NCI-H446 (cell line): ENCODE measurements at places on chromosomes 11 and 22.
A peak's percentile ranks its signal among the peaks of the same experiment; 100 is the strongest.

DNA sequence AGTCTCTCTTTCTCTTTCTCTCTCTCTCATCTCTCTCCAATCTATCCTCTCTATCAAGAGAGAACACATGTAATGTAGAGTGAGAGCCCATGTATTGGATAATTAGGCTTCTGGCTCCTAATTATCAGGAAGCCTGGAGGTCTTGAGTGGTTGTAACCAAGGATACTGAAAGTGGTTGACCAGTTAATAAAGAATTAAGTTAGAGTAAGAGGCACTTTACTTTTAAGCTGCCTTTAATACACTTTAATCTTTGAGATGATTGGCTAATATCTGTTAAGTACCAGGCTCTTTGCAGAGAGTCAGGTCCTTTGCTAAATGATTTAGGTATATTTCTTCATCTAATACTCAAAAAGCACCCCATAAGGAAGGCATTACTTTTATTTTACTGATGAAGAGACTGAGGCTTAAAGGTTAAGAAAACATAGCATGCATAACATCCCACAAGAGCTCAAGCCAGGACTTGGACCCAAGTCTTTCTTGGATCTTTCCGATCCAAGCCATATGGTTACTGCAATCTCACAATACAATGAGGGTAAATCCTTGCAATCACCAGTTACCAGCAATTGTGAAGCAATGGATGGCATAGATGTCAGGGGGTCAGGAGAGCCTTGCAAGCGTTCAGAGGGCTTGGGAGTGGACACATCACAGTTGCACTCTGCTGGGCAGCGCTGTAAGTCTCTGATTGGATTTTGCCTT lies 22.1 kb downstream of the CD44 start:
- DNase-seq: no peak

DNA sequence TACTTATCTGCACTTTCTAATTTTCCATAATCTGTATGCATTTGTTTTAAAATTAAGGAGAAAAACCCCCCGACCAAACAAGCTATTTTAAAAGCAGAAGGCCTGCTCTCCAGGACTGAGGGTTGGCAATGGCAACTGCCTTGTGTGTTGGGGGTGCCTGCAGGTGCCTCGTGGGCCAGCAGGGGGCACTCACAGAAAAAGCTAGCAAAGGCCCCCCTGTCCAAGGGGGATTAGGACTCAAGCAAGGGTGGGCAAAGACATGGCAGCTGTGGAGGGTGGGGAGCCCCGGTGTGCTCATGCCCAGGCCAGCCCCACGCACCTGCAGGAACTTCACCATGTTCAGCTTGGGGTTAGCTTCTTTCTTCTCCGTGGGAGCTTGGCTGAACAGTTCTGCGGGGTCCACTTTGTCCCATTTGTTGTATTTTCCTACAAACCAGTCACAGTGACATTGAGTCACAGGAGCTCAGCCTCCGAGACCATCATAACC lies 10.3 kb downstream of the TOP3B start:
- DNase-seq: no peak

DNA sequence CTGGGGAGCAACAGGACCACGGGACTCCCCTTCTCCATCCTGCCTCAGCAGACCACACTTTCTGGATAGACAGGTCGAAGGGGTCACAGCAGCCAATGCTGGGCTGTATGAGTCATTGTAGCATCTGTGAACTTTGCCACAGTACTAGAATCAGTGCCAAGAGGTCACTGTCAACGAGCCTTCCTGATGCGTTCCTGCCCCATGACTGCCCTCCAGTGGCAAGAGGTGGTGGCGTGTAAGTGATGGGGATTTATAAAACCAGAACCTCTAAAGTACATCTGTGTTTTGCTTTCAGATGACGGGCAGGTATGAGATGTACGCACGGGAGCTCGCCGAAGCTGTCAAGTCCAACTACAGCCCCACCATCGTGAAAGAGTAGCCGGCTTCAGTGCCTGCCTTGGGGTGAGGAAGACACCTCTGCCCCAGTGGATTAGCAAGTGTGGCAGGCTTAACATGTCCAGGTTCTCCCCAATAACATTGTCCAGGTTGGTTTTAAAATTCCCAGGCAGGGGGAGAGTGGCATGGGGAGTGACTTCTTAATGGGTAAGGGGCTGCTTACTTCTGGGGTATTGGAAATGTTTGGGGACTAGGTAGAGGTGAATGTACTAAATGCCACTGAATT lies 29.4 kb downstream of the GUCD1 start:
- DNase-seq: peak; percentile 61

DNA sequence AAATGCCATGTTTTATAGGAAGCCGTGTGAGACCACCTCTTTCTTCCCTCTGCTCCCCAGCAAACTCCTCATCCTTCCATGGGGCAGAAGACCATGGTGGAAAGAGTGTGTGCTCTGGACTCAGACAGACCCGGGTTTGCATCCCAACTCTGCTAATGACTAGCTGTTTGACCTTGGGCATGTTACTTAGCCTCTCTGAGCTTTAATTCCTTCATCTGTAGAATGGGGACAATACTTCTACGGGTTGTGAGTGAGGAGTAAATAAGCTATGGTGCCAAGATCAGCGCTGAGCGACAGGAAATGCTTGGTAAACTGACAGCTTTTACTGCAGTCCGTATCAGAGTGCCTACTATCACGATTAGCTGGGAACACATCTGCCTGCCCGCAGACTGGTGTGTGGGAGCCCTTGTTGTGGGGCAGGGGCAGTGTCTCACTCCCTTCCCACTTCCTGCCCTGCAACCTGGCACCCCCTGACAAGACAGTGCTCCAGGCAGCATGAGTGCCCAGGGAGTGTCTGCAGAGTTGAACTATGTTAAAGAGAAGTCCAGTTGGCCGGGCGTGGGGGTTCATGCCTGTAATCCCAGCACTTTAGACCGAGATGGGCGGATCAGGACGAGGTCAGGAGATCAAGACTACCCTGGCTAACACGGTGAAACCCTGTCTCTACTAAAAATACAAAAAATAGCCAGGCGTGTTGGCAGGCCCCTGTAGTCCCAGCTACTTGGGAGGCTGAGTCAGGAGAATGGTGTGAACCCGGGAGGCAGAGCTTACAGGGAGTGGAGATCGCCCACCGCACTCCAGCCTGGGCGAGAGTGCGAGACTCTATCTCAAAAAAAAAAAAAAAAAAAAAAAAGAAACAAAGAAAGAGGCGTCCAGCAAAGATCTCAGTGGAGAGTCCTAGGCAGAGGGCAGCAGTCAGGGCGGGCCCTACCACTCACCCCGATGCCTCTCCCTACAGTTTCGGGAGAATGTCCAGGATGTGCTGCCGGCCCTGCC lies 2.2 kb downstream of the SEC14L2 start:
- DNase-seq: no peak

DNA sequence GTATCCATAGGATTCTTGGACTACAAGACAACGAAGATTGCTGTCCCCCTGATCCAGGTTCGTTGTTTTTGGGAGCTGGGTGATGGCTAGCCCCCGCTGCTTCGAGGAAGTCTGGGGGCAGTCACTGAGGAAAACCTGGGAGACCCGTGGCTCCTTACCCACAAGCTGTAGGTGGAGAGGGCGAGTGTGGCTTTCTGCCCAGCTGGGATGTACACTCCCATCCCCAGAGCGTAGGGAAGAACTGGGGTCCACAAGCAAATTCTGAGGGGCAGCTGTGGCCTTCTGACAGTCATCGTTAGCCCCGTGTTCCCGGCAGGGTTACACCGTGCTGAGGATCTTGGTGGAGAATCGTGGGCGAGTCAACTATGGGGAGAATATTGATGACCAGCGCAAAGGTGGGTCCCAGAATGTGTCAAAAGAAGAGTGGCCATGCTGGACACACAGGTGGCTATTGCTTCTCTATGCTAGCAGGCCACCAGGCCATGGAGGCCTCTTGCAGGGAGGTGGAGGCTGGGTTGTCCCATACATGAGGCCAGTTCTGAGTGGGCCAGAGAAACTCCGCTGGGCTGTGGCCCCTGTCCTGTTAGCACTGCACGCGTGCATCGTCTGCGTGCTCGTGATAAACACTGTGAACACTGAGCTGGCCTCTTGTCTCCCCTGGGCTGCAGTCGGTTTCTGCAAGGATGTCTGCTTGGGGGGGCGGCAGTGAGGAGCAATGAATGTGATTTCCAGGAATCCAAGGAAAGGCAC lies 39.8 kb downstream of the GLB1L2 start:
- DNase-seq: no peak

DNA sequence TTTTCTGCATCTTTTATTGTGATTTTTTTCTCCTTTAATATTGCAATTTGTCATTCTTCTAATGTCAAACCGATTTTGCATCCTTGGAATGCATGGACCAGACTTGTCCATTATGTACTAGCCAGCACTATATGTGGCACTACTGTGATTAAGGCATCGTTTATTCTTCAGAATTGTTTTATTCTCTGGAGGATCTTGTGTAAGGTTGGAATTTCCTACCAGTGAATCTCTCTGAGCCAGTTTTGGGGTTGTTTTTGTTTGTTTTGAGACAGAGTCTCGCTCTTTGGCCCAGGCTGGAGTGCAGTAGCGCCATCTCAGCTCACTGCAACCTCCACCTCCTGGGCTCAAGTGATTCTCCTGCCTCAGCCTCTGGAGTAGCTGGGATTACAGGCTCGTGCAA lies 58.5 kb downstream of the IGLL5 start:
- DNase-seq: no peak

DNA sequence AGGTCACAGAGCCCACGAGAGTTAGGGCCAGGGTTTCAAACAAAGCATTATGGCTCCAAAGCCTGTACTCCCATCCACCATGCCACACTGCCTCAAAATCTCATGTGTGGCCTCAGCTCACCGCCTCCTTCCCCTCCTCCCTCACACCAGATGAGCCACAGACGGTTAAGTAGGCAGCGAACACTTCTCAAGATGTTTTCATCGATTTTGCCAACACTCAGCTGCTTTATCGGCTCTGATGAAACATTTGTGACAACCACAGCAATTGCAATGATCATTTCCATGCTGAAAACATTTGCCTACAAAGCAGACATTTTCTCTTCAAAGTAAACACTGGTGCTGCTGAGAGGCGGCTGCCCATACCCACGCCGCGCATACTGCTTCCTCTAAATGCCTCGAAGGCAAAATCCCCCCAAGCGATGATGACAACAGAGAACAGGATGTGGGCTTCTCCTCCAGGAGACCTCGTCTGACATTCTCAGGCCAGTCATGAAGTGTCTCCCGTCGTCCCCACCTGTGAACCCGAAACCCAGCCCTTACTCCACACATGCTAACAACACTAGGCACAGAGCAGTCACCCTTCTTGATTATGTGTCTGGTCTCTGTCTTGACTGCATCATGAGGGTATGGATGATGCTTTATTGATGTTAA lies 599.2 kb downstream of the SOX6 start:
- no peak for DNase-seq

DNA sequence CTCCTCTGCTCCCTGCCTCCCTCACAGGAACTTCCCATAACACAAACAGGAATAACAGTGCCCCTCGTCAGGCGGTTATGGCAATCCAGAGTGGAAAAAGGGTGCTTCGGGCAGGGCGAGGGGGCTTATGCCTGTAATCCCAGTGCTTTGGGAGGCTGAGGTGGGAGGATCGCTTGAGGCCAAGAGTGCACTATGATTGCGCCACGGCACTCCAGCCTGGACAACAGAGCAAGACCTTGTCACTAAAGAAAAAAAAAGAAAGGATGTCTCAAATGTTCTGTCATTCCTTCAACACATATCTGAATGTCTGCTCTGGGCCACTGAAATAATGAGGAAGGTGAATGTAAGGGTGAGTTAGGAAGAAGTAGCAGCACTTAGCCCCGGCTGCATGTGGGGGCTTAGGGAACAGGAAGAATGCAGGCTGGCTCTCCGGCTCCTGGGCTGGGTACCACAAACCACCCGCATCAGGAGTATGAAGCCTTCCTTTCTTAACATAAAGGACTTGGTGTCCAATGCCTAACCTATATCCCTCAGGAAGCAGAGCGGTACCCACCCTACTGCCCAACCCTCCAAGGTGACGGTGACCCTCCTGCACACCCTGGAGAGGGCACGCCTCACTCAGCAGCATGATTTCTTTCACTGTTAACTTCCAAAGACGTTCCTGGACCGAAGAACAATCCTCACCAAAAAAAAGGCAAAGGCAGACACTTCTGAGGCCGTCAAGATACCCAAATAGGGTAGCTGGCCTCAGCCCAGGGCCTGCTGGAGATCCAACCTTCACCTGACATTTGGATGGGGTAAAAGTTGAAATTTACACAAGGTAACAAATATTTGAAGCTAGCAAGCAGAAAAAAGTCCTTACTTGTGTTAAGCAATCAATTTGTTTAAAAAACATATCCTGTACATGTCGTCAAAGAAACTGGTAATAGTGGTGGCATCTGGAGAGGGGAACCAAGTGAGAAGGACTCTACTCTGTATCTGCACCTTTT lies 3.8 kb downstream of the CPT1A start:
- DNase-seq: no peak

DNA sequence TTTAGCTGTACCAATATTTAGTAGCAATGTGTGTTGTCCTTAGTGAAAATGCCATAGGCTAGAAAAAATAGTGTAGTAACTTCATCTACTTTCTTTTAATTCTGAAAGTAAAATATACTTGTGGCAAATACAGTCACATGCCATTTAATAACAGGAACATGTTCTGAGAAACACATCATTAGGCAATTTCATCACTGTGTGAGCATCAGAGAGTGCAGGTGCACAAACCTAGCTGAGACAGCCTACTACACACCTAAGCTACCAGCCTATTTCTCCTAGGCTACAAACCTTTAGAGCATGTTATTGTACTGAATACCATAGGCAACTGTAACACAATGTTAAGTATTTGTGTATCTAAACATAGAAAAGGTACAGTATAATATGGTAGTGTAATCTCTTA lies 127.0 kb upstream of the PITPNB start:
- DNase-seq: no peak

- no peak for DNase-seq
Measured at GRCh38 chr11:10314199-10315072, 9.6 kb downstream of the ADM start.

GRCh38 chr11:2572491-2573239 lies 127.1 kb downstream of the KCNQ1OT1 start:
- DNase-seq: no peak

GRCh38 chr11:117618302-117618981 lies 178.6 kb downstream of the DSCAML1 start:
- DNase-seq: no peak

DNA sequence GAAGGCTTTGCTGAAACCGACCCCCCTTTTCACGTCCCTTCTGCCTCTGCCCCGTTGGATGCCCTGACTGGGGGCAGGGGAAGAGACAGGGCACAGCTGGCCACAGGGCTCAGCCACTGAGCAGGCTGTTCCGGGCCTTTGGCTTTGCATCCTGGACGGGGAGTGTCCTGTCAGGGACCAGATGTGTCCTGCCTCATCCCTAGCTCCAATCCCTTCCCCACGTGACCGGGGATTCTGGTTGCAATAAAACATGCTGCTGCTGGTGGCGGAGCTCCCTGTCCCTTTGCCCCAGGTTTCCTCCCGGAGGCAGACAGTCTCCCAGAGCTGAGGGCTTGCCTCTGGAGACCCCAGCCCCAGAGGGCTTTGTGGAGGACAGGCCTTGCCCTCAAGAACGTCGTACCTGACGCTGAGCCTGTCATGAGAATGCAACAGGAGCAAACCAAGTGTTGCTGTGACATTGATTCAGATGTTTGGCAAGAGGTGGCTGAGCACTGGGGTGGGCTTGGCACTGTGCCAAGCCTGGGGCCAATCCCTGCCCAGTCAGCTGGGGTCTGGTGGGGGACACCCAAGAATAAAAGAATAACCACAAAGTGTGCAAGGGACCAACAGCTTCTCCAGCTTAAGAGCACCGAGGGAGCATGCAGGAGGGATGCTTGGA lies 7.3 kb downstream of the CDC42EP2 start:
- no peak for DNase-seq
